Activated CD4-positive, alpha-beta memory T cell treated with anti-CD3 and anti-CD28 coated beads for 36 hours (primary cell): ENCODE measurements at places on chromosomes 3 and 15. TPM values are rescaled to one million over a fixed set of nuclear protein-coding genes. Genes with fewer than 3 reads are reported as not detected.

- H3K36me3 ChIP-seq, result peaks cover 9% of the 10 kb centered on the region
- H3K27ac ChIP-seq, result no peak overlapping the region
- peaks cover 18% of the 10 kb centered on the region for H3K4me1 ChIP-seq
- no peaks in the 10 kb centered on the region for H3K27me3 ChIP-seq
Observed at GRCh38 chr15:92155934-92156333, 237.7 kb upstream of the ST8SIA2 start.

DNA sequence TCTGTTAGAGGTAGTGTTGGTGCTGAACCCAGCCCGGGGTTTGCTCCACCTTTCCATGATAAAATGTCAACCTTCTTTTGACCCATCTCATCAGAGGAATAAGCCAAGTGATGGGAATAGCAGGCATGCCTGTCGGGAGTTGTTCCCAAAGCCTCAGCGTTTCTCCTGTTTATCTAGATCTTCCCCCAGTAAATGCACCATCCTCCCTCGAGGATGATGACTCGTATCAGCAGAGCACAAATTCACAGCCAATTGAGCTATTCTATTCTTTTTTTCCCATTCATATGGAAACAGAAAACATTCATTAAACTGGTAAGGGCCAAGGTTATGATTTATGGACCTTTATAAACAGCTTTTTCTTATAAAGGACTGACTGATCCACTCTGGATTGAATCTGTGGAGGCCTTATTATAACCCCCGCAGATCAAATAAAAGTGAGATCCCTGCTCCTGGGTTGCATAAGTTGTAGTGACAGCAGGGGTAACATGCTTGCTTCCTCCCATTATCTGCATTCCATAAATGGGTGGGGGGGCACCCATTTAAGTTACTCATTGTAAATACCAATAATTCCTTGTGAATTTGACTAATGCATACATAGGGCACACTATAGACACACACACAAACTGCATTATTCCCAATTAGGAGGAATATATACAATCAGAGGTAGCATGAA is 207.3 kb downstream of the PLCL2 start:
- H3K36me3 ChIP-seq, result peaks cover 12% of the 10 kb centered on the region
- H3K27ac ChIP-seq, result no peak overlapping the region
- peaks cover 20% of the 10 kb centered on the region for H3K4me1 ChIP-seq
- DNase-seq, result no peak

DNA sequence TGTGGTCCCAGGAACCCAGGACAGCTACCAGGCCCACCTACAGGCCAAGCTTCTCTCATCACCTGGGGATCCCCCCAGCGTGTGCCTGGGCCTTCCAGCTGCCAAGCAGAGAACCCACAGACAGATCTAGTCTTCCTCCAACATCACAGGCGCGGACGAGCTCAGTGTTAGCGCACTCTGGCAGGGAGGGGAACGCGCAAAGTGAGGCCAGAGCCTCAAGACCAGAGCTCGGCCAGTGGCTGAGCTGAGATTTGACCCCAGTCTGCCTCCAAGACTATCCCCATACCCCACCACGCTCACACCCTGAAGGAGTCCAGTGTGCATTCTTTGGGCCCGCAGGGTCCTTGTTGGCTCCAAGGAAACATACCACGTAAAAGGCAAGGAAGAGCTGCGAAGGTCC is 5.1 kb downstream of the MFGE8 start:
- H3K4me3 ChIP-seq, result no peak overlapping the region
- no peak for DNase-seq
- peaks cover 27% of the 10 kb centered on the region for H3K4me1 ChIP-seq

- no peak overlapping the region for H3K27ac ChIP-seq
- no peak overlapping the region for H3K4me3 ChIP-seq
- DNase-seq, result no peak
- H3K4me1 ChIP-seq, result no peaks in the 10 kb centered on the region
- H3K36me3 ChIP-seq, result no peaks in the 10 kb centered on the region
Observed at GRCh38 chr3:7697548-7697947, 804.1 kb upstream of the LMCD1 start.

Gene NR1I2
- total RNA-seq, result 0.39 TPM

DNA sequence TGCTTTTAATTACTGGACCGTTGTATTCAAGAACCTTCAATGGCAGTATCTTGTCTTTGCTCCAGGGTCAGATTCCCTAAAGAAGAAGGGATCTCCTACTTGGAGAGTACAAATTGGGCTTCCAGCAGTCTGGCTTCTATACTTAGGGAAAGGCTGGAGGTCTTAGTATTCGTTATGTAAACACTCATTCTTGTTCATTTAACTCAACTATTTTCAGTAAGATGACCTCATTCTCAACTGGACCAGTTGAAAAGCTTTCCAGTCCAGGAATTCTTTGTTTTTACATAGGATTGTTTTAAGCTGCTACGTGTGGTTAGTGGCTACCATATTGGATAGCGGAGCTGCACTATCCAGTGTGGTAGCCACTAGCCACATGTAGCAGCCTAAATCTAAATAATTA is 4.6 kb downstream of the SENP5 start:
- no peak overlapping the region for H3K27ac ChIP-seq
- peaks cover 38% of the 10 kb centered on the region for H3K4me1 ChIP-seq
- no peak for DNase-seq
- peaks cover 1% of the 10 kb centered on the region for H3K36me3 ChIP-seq
- H3K4me3 ChIP-seq, result no peak overlapping the region
- no peaks in the 10 kb centered on the region for H3K27me3 ChIP-seq
